T-helper 22 cell (primary cell): ENCODE measurements at places on chromosomes 2 and 18.

- DNase-seq, result no peak
These were observed 137.1 kb upstream of the CCDC68 start for GRCh38 chr18:55096263-55096951.

DNA sequence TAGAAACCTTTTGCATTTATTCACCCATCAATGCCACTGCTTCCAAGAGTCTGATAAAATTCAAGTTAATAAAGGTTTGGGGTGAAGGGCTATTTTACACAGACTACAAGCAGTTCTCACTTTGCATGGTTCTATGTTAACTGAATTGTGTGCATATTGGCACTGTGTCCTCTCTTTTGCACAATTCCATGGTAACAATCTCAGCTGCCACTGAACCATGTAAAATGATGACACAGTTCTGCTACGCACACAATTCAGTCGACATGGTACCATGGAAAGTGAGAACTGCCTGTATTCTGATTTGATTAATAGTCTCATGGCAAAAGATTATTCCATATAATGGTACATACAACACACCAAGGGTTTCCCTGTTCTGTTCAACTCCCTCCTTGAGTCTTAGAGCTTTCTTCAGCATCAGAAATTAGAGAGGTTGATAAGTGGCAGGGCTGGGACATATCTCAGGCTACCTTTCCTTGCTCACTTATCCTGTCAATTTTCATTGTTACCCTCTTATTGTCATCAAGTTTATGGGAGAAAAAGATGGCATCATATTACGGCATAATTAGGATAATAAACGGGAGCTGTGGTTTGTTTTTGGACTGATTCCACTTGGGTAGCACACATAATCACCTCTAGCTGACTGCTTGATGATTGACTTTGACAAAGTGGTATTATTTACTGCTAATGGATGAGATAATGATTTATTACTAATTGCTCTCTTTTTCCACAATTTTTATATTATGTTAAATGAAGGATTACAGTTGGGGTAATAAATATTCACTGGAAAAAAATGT is 139.3 kb upstream of the CREB1 start:
- DNase-seq, result no peak

- DNase-seq, result peak; percentile 16
These were observed 543 bp downstream of the HADHB start for GRCh38 chr2:26245231-26245732.

- DNase-seq, result no peak
These were observed 229.5 kb downstream of the DCC start for GRCh38 chr18:52569492-52569891.

GRCh38 chr2:171086352-171087290 is 74.1 kb downstream of the TLK1 start:
- peak; percentile 11 for DNase-seq

- no peak for DNase-seq
These were observed 437.5 kb downstream of the NR4A2 start for GRCh38 chr2:155895016-155895415.

- DNase-seq, result peak; percentile 7
These were observed 183.6 kb downstream of the SMAD7 start for GRCh38 chr18:48767090-48767690.

- no peak for DNase-seq
These were observed 6.0 kb downstream of the ENOSF1 start for GRCh38 chr18:706405-706804.

DNA sequence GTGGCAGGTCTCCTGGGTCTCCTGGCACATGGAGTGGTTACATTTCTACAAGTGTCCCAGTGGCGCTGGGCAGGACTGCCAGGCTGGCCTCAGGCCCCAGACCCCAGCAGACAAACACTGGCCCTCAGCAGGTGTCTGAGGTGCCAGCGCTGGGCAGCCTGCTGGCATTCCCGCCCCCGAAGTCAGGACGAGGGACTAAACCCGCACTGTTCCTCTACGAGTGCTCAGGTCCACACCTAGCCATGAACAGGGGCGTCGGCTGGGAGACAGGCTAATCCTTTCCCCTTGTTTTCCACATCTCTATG is 12.8 kb downstream of the SNED1 start:
- no peak for DNase-seq
